CD4-positive, alpha-beta T cell treated with Interleukin-21 for 1 hour (primary cell): ENCODE measurements at places on chromosomes 7 and 10.

- no peak for DNase-seq
These were observed 19.9 kb downstream of the FGFR2 start for GRCh38 chr10:121578298-121578697.

GRCh38 chr10:102799691-102800471 lies 37.3 kb downstream of the CYP17A1 start:
- no peak for DNase-seq

GRCh38 chr7:9149499-9150082 lies 716.2 kb downstream of the NXPH1 start:
- no peak for DNase-seq

DNA sequence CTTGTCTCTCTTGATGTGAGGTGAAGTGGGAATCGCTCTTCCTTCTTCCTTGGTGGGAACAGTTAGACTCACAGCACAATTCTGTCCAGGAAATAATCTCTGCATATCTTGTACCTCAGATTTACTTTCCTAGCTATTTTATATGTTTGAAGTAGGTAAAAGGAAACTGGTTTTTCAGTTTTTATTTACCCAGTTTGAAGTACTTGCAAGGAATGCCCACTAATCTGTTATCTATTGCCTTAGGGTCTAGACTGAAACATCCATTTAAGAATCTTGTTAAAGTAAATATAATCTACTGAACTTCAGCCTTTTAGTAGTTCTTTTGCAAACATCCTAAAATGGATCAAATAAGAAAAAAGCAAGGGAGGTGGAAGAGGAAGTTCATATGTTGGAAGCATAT lies 229.8 kb downstream of the KCND2 start:
- DNase-seq: no peak

DNA sequence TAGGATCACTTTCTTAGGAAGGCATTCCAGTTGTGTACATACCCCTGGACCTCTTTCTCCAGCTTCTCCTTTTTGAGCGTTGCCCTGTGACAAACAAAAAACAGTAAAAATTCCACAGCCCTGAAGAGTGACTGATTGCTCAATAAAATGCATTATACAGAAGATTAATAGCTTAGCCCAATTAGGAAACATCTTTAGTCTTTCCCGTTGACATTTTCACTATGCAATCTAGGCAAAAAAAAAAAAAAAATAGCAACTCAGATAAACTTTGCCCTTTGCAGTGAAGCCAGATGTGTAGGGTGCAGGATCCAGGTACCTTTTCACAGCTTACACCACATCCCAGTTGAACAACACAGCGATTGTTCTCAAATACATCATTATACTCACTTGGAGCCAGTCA lies 17.9 kb downstream of the COL28A1 start:
- no peak for DNase-seq

- no peak for DNase-seq
These were observed 40.8 kb upstream of the PFKFB3 start for GRCh38 chr10:6161921-6162320.
